ENCODE measurements at places on chromosomes 3 and 15.

DNA sequence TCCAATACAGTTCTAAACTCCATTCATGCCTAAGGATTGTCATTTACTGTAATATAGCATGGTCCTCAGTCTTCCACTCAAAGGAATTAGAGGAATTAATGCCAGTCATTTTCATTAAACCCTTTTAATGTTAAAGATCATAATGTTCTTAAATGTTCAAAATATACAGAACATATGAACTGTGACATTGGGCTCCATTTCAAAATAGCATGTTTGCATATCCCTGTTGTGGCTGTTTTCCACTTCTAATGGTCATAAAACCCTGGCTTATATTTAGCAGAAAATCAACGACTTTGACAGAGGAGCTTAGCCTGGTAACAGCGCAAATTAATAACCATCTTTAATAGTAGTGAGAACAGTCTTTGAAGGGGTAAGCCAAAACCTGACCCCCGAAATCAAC is 260.7 kb downstream of the UBE2E2 start:
- DNase-seq, result no peak

DNA sequence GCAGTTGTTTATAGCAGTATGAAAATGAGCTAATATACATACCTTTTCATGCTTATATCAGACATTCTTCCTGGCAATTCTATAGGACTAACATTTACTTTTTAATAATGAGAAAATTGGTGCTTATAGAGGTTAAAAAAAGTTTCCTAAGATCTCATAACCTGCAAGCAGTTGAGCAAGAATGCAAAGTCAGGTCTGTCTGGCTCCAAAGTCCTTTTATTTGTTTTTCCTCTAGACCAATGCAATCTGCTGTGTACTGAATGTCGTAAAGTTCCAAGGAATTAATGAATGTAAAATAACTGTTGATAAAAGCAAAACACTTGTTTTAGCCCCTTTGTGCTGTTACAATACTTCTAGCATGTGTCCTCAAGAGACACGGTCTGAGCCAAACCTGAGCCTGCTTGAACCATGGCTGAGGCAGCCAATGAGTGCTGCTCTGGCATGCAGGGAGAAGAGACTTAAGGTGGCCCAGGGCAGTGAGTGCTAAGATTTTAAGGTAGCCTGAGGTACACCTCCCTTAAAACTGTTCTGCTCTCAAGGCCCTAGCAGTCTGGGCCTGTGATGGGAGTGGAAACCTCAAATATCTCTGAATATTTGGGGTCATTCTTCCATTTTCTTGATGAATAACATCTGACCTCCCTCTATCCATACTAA is 555.1 kb upstream of the NAALADL2 start:
- DNase-seq, result no peak

- no peak for DNase-seq
Observed at GRCh38 chr15:75112278-75112847, 89.0 kb downstream of the PPCDC start.

DNA sequence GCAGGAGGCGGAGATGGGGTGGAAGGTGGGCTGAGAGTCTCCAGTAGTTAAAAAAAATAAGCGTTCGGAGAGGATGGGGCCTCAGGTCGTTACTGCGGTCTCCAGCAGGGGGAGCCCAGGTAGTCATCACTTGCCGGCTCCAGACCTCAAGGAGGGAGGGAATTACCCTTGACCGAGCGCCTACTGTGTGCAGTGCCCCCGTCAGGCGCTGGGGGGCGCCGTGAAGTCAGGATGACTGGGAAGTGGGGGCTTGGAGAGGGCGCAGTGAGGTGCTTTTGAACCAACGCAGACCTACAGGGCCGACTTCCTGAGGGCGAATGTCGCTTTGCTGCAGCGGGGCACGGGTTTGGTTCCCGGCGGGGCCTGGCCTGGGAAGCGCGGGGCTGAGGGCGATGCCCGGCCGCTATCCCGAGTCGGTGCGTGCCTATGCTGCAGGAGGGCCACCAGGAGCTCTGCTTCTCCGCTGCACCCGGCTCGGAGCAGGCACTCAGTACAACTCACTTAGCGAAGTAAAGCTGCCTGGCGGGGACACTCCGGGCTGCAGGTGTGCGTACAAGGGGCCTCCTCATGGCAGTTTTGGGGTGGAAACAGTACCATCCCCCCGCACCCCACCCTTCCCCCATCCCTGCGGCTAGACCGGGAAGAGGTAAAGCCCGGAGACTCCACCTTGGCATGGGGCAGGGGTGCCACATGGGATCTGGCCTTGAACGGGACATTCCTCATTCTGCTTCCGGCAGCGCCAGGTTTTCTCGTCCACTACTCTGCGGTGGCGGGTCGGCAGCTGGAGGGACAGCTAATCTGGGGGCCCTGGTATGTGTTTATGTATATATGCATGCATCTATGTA is 79.8 kb downstream of the RHCG start:
- DNase-seq, result peak; percentile 43

DNA sequence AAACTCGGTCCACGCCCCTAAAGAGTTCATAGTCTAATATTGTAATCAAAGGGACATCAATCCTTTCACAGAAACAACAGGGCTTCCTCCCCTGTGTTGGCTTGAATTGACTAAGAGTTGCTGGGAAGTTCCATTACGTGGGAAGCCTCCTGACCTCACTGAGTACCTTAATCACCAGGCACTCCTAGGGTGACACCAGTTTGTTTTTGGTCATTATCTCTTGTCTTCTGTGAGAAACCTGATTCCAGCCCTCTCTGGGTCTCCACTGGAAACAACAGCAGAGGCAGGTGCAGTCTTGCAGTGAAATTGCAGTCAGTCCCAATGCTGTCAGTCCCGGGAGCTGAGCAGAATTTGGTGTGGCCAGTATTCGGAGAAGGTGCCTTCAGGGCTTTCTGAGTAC is 55.4 kb downstream of the BOC start:
- peak; percentile 18 for DNase-seq

GRCh38 chr3:194907811-194908210 is 222.1 kb downstream of the FAM43A start:
- no peak for DNase-seq

DNA sequence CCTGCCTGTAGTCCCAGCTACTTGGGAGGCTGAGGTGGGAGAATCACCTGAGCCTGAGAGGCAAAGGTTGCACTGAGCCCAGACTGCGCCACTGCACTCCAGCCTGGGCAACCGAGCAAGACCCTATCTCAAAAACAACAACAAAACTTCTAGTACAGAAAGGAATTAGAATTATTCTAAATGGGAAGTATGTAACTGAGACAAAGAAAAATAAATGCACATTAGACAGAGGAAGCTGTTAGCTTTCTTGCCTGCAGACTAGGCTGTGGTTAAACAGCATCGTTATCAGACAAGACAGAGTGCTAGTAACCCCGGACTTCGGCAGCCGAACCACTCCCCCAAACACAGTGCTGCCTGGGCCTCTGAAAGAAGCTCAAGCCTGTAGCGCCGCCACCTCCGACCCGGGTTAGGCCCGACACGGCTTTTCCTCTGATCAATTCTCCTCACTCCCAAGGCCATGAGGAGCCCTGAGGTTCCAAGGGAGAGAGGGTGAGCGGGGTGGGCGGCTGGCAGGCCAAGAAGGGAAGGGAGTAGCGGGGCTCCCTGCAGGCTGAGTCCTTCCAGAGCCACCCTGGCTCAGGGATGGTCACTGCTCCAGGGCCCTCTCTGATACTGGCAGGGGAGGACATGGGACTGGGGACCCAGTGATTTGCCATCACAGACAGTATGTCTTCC is 44.8 kb upstream of the MUC4 start:
- DNase-seq, result no peak

DNA sequence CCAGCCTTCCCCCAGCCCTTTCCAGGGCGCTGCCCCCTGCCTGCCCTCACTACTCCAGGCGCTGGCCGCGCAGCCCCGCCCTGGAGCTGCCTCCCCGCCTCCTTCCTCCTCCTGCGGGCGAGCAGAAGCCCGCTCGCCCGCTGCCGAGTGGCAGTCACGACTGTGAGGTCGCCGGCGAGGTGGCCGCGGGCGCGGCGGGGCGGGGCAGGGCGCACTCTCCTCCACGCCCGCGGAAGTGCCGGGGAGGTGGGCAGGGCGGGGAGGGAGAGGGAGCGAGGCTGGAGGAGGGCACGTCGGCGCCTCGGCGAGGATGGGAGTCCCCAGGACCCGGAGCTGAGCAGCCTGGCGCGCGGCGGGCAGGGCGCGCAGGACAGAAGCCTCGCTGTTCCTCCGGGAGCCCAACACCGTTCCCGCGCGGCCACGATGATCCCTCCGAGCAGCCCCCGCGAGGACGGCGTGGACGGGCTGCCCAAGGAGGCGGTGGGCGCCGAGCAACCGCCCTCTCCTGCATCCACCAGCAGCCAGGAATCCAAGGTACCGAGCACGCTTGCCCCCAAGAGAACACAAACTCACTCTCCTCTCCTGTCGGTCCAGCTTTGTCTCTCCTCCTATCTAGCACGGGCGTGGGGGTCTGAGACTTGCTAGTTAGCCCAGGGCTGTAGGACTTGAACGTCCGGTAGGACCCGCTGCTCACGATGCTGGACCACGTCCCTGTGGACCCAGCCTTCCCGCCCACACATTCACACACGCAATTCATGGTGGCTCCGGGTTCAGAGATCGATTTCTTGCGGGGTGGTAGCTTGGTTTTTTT is at the start of gene STAC:
Gene STAC, plus strand, starts transcription at position 284 of the 811 bp plus-strand sequence. Its CDS starts 140 bp downstream, at position 424.
- peak; percentile 2 for DNase-seq

- no peak for DNase-seq
Observed at GRCh38 chr3:108391917-108392593, 95.7 kb downstream of the HHLA2 start.

- DNase-seq, result peak; percentile 18
Observed at GRCh38 chr3:43995547-43996378, 245.9 kb upstream of the TOPAZ1 start.

- peak; percentile 59 for DNase-seq
Observed at GRCh38 chr15:57133127-57133968, 214.9 kb downstream of the TCF12 start.

GRCh38 chr3:81765400-81765799 is 4.0 kb upstream of the GBE1 start:
- no peak for DNase-seq

- DNase-seq, result no peak
Observed at GRCh38 chr15:66072616-66073361, 180.8 kb downstream of the MEGF11 start.

DNA sequence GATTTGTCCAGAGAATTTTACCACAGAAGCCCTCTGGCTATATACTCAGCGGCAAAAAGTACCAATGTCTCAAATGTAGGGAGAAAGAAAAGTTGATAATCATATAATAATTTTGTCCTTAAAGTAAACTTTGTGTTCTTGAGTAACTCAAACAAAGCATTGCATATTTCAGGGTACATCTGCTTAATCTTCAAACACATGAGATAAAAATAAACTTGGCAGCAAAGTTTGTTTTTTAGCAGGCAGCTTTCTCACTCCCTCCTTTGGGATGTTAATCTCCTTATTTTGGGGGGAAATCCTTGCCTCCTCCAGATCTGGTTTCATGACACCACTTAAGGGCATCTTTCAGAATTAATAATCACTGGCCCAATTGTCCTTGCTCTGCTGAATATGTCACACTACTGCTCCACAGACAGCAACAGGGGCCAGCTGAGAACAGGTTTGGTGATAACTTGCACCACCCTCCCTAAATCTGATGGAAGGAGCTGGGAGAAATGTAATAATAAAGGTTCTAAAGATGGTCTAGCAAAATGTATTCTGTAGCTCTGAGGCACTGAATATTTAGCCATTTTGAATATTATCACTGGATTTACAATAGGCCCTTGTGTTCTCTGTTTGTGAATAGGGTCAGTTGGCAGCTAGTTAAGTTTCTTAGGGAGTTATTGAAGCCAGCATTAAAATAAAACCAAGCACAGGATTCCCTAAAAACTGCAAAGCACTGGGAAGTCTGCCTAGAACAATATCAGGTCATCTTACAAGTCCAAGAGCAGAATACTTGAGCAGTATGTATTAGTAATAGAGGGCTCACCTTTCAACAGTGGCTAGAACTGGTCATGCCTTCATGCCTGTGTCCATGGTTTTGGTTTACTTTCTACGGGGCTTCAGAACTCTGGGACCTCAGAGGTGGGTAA is 79.2 kb downstream of the EFL1 start:
- DNase-seq, result no peak

DNA sequence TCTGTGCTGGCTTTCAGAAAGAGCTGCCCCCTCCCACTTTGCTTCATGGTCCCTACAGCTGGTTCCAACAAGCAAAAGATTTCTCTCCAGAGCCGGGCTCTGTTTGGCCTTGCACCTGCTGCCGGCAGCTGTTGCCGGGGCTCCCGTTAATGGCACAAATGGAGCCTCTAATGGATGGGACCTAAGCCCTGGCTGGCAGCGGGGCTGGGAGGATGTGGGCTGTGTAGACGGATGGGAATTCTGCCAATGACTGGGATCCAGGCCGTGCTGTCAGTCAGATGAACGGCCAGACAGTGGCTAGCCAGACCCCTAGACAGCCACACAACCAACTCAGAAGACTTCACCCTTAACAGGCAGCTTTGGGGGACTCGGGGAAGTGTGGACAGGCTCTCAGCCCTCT is 88.0 kb downstream of the RPLP1 start:
- peak; percentile 98 for DNase-seq

- no peak for DNase-seq
Observed at GRCh38 chr3:117278424-117279190, 569.0 kb downstream of the TUSC7 start.

DNA sequence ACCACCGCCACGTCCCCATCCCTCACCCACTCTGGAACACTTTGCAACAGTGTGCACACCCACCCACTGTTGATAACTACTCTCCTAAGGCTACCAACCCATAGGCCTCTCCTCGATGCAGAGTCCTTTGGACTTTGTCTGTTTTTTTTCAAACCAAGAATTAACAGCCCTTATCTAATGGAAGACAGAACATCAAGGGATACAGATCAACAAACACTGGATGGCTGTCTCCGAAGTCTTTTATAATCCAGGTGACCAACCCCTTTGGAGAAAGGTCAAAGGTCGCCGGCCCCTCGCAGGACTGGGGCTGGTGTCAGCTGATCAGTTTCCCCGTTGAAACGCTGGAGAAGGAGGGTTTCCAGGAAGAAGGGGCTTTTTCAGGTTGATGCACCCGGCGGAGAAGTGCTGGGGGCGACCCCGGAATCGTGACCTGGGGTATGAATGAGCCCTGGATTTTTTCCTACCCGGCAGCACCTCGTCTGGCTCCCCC is 532 bp downstream of the B4GALT4 start:
- peak; percentile 58 for DNase-seq

DNA sequence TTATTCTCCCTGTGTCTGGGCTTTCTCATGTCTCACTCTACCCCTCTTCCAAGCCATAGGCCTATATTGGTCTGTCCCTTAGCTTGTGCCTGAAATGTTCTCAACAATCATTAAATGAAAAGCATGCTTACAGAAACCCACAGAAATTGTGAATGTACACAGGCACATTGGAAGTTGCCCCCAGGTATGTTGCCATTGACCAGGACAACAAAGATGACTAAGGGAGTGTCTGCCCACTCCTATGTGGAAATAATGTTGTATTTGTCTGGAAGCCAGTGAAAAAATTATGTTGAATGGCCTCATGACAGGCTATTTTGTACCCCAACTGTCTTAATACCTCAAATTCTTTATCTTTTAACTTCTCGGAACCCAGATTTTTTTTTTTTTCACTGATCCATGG is 102.0 kb downstream of the TPRG1 start:
- DNase-seq, result no peak

DNA sequence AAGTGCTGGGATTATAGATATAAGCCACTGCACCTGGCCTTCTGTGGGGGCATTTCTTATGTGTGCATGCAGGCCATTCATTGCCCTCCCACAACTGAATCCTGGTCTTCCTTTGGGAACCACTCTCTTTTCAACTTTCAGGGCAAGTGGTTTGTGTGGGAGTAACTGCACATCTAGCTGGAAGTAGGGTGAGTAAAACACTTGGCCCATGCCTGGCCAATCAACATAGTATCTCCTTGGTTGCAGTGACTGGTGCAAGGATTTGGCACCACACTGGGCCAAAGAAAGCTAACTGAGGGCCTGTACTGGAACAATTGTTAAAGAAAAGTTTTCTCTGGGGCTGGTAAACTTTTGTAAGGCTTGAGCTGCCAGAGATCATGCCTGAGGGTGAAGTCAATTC is 189.2 kb upstream of the FEZF2 start:
- DNase-seq, result no peak
